ENCODE measurements at places on chromosomes 5 and 9.

- H3K36me3 ChIP-seq = no peaks in the 10 kb centered on the region
- H3K4me3 ChIP-seq = no peak overlapping the region
- H3K27ac ChIP-seq = no peak overlapping the region
These were observed 220.7 kb upstream of the IL12B start for GRCh38 chr5:159550951-159551350.

- H3K4me1 ChIP-seq = peaks cover 36% of the 10 kb centered on the region
- H3K27ac ChIP-seq = peak overlapping the region; percentile 85
- DNase-seq = no peak
These were observed 2.9 kb upstream of the CNTRL start for GRCh38 chr9:121071756-121072421.

DNA sequence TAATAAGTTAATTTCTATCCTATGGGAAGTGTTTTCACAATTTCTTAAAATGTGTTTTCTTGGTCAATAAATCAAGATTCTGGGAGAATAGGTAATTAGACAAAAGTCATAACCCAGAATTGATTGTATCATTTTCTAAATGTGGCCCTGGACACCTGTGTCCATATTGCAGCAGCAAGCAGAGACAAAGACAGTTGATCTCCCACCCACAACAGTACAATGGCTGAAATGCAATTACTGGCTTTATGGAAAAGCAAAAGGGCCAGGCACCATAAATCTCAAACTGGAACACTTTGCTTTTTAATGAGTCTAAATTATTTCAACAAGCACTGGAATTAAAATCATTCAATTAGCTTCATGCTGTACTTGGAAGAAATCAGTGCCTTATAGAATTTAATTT lies 157.2 kb downstream of the ESM1 start:
- peaks cover 6% of the 10 kb centered on the region for H3K4me1 ChIP-seq
- H3K36me3 ChIP-seq = no peaks in the 10 kb centered on the region
- H3K27me3 ChIP-seq = peaks cover 9% of the 10 kb centered on the region
- no peak for DNase-seq
- no peak overlapping the region for H3K27ac ChIP-seq
- no peak overlapping the region for H3K4me3 ChIP-seq

DNA sequence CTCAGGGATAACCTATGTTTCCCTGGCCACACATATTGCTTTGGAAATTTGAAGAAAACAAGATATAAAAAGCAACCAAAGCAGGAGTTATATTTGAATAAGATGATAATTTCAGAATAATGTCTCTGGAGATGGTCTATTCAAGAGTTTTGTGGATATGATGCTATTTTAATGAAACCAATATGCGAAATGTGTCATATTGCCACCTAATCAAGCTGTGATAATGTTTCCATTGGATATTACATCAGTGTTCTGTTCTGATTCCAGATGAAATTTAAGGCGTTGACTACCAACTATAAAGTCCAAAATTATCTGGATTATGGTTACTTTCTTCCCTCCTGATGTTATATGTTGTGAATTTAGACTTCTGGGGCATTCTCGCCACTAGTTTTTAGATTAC lies 27.6 kb upstream of the NUDT12 start:
- H3K4me1 ChIP-seq = no peaks in the 10 kb centered on the region
- no peak overlapping the region for H3K27ac ChIP-seq
- no peaks in the 10 kb centered on the region for H3K36me3 ChIP-seq
- no peak overlapping the region for H3K4me3 ChIP-seq

DNA sequence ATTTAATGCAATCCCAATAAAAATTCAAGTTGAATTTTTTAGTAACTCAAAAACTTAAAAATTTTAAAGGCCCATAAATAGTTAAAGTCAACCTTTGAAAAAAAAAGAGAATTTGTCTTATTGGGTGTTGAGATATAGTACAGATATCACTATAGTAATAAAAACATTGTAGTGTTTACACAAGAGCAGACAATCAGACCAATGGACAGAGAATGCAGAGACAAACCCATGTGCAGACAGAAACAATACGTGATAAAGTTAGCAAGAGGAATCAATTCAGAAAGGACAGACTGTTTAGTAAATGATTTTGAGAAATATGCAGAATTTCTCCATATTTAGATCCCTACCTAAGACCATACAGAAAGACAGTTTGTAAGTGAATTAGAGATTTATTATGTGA lies 33.9 kb downstream of the GOLGA1 start:
- no peaks in the 10 kb centered on the region for H3K27me3 ChIP-seq
- H3K27ac ChIP-seq = no peak overlapping the region
- H3K36me3 ChIP-seq = peaks cover 13% of the 10 kb centered on the region
- peaks cover 9% of the 10 kb centered on the region for H3K4me1 ChIP-seq

DNA sequence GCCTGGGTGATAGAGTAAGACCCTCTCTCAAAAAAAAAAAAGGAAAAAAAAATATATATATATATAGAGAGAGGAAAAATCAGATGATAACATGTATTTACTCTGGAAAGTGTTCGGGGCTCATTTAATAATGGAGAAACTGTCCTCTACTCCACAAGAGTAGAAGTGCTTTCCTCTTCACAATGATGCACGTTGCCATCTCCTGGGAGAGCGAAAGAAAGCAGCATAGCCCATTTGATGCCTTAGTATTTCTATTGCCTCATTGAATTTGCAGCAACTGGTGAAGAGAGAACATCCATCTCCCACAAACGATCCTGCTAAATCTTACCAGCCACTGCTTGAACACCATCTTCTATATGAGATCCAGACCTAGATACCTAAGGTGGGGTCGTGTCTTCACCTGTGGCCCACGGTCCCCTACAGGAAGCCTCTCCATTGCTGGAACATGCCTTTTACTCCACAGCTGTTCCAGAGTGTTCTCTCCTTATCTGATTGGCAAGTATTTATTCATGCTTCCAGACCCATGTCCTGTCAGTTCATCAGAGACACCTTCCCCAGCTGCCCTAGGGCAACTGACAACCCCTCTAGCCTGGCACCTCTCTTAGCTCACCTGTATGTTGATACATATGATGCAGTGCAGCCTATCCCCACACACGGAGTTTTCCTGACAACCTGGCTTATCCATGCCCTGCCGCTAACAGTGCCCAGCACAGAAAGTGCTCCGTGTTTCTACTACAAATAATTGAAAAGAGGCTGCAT lies 115.3 kb downstream of the MARCHF11 start:
- no peak overlapping the region for H3K4me3 ChIP-seq
- H3K36me3 ChIP-seq = no peaks in the 10 kb centered on the region
- DNase-seq = no peak

DNA sequence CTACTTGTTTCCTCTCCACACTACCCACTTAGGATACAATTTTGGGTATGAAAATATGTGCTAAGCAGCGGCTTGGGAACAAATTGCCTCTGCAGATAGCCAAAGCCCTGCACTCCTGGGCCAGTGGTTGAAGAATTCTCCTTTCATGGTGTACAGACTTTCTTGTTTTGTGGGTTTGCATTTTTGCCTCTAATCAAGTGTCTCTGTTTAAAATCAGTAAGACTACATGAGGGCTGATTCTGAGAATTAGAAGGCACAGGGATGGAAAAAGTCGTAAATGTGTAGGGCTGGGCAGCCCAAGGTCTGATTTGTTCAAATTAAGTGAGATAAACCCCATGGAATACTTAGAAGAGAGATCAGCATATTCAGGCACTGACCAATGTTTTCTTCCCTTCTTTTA lies 103.7 kb upstream of the CD180 start:
- no peak overlapping the region for H3K4me3 ChIP-seq
- no peak for DNase-seq
- no peaks in the 10 kb centered on the region for H3K36me3 ChIP-seq

DNA sequence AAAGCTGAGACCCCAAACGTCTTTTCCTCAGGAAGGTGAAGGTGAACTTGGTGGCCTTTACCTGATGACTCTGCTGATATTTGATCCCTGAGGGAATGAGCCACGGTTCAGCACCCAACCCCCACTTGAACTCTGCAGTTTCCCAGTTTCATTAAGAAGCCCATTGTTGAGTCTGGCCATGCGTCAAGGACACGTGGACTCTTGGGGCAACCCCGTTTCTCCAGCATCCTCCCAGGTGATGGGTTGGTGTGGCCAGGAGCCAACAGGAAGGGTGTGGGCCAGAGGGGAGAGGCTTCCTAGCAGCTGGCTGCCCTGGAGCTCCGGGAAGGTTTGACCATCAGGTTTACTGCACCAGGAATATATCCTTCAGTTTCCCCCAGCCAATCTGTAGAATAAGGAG lies 59.5 kb upstream of the GNE start:
- peaks cover 12% of the 10 kb centered on the region for H3K27me3 ChIP-seq
- no peak overlapping the region for H3K4me3 ChIP-seq
- H3K4me1 ChIP-seq = no peaks in the 10 kb centered on the region

DNA sequence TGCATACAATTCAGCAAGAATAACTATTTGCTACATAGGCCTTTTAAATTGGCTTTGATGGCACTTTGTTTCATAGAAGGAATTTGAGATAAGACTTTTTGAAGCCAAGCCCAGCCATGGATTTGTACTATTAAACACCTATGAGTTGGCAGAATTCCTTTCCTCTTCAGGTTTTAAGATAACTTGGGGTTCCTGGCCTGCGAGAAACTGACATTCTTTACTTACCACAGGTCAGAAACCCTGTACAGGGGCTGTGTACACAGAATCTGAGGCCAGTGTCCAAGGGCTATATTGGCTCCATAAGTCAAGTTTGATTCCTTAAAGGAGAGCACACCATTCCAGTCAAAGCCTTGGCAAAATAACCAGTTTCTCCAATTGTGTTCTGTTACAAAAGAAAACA lies 10.8 kb upstream of the BTNL3 start:
- H3K4me1 ChIP-seq = peaks cover 6% of the 10 kb centered on the region
- H3K4me3 ChIP-seq = no peak overlapping the region
- DNase-seq = no peak
- H3K36me3 ChIP-seq = peaks cover 3% of the 10 kb centered on the region
- no peak overlapping the region for H3K27ac ChIP-seq
- H3K27me3 ChIP-seq = peaks cover 17% of the 10 kb centered on the region

- DNase-seq = no peak
- no peaks in the 10 kb centered on the region for H3K27me3 ChIP-seq
- H3K36me3 ChIP-seq = no peaks in the 10 kb centered on the region
- H3K4me1 ChIP-seq = no peaks in the 10 kb centered on the region
These were observed 478.6 kb upstream of the WWC1 start for GRCh38 chr5:167812871-167813270.

DNA sequence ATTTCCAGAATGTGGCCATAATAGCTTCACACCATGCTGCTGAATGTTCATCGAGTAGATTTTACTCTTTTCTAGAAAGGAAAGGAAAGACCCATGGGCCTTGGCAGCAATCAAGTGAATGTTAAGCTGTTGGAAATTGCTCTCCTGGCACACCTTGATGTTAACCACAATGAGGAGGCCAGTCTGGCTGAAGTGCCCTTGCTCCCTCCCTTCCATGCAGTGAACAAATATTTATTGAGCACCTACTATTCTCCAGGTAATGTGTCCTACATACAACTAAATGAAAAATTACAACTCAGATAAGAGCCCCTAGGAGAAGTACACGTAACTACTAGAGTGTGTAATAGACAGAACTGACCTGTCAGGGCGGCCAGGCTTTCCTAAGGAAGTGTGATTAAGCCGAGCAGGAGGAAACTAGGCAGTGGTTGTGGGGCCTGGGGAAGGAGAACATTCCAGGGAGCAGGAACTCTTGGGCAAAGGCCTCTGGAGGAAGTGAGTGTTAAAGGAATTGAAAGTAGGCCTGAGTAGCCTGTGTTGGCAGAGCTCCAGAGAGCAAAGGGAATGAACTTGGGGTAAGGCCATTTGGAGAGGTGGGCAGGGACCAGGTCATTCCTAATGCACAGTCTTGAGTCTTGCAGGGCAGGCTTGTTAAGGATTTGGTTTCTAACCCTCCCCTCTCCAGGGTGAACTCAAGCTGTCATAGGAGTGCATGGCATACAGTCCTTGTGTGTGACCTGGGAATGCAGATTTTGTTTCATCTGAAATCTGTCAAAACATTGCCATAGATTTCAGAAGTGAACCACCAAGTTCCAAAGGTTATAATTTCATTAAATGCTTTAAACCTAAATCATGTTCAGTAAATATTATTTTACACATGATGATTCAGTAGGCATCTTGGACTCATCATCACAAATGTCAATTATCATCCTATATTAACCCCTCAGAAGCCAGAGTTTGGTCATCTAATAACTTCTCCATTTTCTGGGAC lies 9.0 kb upstream of the ZSWIM6 start:
- H3K4me1 ChIP-seq = peaks cover 11% of the 10 kb centered on the region
- no peak overlapping the region for H3K27ac ChIP-seq
- H3K27me3 ChIP-seq = peaks cover 57% of the 10 kb centered on the region
- DNase-seq = no peak
- no peak overlapping the region for H3K4me3 ChIP-seq

GRCh38 chr5:14270209-14270702 lies 127.1 kb downstream of the TRIO start:
- DNase-seq = no peak
- H3K27ac ChIP-seq = no peak overlapping the region
- H3K4me3 ChIP-seq = no peak overlapping the region
- peaks cover 5% of the 10 kb centered on the region for H3K36me3 ChIP-seq
- no peaks in the 10 kb centered on the region for H3K4me1 ChIP-seq
- peaks cover 77% of the 10 kb centered on the region for H3K27me3 ChIP-seq

- no peaks in the 10 kb centered on the region for H3K36me3 ChIP-seq
- no peaks in the 10 kb centered on the region for H3K4me1 ChIP-seq
- H3K4me3 ChIP-seq = no peak overlapping the region
- no peaks in the 10 kb centered on the region for H3K27me3 ChIP-seq
These were observed 99.0 kb upstream of the FBN2 start for GRCh38 chr5:128637031-128637430.

DNA sequence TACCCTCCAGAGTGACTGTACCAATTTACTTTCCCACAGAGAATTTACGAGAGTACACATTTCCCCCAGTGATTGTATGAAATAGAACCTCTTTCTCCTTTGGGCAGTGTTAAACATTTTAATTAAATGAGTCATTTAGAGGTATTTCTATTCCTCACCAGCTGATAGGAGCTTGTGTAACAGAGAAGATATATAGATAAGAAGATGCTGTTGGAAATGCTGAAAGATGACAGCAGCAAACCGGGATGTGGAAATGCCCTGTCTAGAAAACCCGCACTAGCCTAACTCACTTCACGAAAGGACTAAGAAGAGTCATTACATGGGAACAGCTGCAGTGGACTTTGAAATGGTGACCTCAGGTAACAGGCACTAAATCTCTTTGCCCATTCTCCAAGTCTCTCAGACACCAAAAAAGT lies 68.3 kb downstream of the LPAR1 start:
- no peak overlapping the region for H3K4me3 ChIP-seq
- no peak for DNase-seq
- no peak overlapping the region for H3K27ac ChIP-seq
- H3K36me3 ChIP-seq = no peaks in the 10 kb centered on the region
- H3K27me3 ChIP-seq = no peaks in the 10 kb centered on the region

DNA sequence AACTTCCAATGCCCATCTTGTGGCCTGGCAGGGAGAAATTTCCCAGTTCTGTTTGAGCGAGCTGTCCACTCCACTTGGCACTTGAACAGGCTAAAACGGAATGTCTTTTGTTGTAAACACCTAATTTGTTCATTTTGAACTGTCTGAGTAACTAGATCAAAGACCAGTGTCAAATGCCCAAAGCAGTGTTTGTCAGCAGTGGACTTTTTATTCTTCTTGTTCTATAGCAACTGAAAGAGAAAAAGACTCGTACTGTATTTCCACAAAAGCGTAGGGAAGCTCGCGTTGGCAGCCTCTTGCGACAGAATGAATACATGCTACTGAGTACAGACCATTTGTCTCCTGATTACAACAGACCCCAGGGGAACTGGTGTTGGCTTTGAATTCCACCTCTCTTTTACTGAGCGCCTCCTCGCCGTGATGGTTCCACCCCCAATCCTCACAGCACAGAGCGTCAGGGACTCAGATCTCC lies 601.8 kb upstream of the ZNF608 start:
- H3K27me3 ChIP-seq = no peaks in the 10 kb centered on the region
- no peaks in the 10 kb centered on the region for H3K36me3 ChIP-seq
- no peak for DNase-seq
